ENCODE measurements at places on chromosomes 13 and 19.

GRCh38 chr13:74644229-74644628, 510.0 kb upstream of the KLF12 start:
- no peak for DNase-seq

- DNase-seq: no peak
These were observed 111.1 kb downstream of the MIPEP start for GRCh38 chr13:23778002-23778652.

GRCh38 chr19:991174-991931, 7.2 kb downstream of the WDR18 start:
- DNase-seq: no peak

DNA sequence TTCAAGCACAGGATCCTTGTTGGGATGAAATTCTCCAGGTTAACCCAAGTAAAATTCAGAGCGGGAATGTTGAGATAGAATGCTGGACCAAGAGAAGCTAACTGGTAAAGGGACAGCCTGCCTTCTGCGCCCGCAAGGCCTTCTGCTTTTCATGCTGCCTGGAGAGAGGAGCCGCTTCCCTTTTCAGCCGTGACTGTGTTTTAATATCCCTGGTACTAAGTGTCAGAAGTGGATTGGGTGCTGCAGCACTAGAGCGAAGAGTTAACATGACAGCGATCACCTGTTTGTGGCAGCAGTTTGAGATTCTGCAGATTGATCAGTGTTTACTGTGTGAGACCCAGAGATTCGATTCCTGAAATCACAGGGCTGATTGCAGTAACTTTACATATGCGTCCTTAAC, 197.4 kb upstream of the ZNF536 start:
- no peak for DNase-seq

DNA sequence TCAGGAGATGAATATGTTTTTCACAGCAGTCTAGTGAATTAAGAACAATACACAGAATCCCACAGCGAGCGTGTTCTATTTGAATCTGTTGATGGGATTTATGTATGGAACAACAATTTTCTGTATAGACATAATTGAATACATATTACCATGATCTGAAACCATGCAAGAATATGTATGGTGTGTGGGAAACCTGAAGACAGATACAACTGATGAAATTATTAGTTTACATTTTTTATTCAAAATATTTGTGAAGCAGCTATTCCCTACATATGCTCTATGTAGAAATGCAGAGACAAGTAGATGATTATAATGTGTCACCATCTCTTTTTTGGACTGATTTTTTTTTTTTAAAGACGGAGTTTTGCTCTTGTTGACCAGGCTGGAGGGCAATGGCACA, 91.8 kb downstream of the DNAJC15 start:
- DNase-seq: no peak

- DNase-seq: peak; percentile 1
These were observed 1660.3 kb downstream of the EFNB2 start for GRCh38 chr13:104875038-104875754.

DNA sequence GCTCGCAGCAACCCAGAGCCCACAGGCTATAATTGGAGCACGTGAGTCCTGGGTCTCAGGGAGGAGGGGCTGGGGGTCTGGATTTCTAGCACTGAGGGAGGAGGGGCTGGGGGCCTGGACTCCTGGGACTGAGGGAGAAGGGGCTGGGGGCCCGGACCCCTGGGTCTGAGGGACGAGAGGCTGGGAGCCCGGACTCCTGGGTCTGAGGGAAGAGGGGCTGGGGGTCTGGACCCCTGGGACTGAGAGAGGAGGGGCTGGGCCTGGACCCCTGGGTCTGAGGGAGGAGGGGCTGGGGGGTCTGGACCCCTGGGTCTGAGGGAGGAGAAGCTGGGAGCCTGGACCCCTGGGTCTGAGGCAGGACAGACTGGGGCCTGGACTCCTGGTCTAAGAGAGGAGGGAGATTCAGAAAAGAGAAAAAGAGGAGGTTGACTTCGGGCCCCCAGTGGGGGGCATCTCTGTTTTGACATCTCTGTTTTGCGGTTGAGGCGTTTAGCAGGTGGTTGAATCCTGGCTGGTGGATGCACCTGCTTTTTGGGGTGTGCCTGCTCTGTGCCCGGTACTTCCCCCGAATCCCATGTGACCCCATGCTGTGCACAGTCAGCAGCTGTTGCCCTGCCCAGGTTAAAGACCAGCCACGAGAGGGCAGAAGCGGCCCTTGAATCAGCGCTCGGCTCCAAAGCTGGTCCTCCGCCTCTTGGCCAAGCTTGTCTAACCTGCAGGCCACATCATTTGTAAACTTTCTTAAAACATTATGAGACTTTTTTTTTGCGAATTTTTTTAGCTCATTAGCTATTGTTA, 10.5 kb downstream of the PVR start:
- peak; percentile 35 for DNase-seq

All from activated CD8-positive, alpha-beta memory T cell treated with anti-CD3 and anti-CD28 coated beads for 4 hours (primary cell).